Fibroblast of lung (primary cell): ENCODE measurements at places on chromosomes 1 and 21. TPM values are rescaled to one million over a fixed set of nuclear protein-coding genes. Genes with fewer than 3 reads are reported as not detected.

GRCh38 chr1:53869454-53870117, 20.0 kb downstream of the YIPF1 start:
- no peaks in the 10 kb centered on the region for H3K27me3 ChIP-seq
- no peak for DNase-seq
- H3K36me3 ChIP-seq = peaks cover 6% of the 10 kb centered on the region
- H3K4me3 ChIP-seq = no peak overlapping the region

GRCh38 chr1:160672789-160673695, 26.2 kb upstream of the SLAMF1 start:
- H3K4me3 ChIP-seq = no peak overlapping the region
- no peaks in the 10 kb centered on the region for H3K4me1 ChIP-seq
- no peak for DNase-seq
- no peak overlapping the region for H3K27ac ChIP-seq
- H3K36me3 ChIP-seq = no peaks in the 10 kb centered on the region

Gene PLXNA2
- total RNA-seq = 2.0 and 2.8 TPM in 2 replicates

GRCh38 chr1:163174524-163175437, 27.9 kb downstream of the RGS5 start:
- H3K27me3 ChIP-seq = no peaks in the 10 kb centered on the region
- peaks cover 18% of the 10 kb centered on the region for H3K4me1 ChIP-seq
- H3K4me3 ChIP-seq = no peak overlapping the region
- H3K27ac ChIP-seq = no peak overlapping the region

Gene TMEM52
- total RNA-seq = 0.17 TPM in 1 of 2 replicates, not detected in the other

Gene CD164L2
- not detected in 2 replicates for total RNA-seq

GRCh38 chr21:41743321-41744027, 23.4 kb downstream of the RIPK4 start:
- H3K4me1 ChIP-seq = no peaks in the 10 kb centered on the region
- DNase-seq = no peak
- no peaks in the 10 kb centered on the region for H3K36me3 ChIP-seq
- H3K4me3 ChIP-seq = no peak overlapping the region
- H3K27me3 ChIP-seq = no peaks in the 10 kb centered on the region
- H3K27ac ChIP-seq = no peak overlapping the region

DNA sequence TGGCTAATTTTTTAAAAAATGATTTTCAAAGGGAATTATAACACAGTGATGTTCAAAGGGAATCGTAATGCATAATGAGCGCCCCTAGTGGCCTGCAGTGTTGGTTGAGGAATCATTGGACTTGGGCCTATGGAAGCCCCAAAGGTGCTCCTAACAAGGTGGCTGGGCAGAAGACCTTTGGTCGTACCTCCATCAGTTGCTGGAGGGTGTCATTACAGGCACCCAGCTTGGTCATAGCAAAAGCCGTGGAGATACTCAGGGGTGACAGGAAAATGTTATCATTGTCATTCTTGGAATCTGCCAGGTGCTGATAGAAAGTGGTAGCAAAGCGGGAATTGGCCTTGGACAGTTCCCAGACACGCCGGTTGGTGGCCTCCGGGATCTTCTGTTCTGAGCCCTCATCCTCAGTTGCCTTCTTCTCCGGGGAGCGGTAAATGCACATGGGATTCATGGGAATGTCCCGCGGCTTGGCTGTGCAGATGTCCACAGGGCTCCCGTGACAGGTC, 2.7 kb downstream of the SERPINC1 start:
- H3K27me3 ChIP-seq = no peaks in the 10 kb centered on the region
- no peak for DNase-seq
- H3K27ac ChIP-seq = no peak overlapping the region
- H3K36me3 ChIP-seq = no peaks in the 10 kb centered on the region
- no peak overlapping the region for H3K4me3 ChIP-seq
- H3K4me1 ChIP-seq = no peaks in the 10 kb centered on the region

DNA sequence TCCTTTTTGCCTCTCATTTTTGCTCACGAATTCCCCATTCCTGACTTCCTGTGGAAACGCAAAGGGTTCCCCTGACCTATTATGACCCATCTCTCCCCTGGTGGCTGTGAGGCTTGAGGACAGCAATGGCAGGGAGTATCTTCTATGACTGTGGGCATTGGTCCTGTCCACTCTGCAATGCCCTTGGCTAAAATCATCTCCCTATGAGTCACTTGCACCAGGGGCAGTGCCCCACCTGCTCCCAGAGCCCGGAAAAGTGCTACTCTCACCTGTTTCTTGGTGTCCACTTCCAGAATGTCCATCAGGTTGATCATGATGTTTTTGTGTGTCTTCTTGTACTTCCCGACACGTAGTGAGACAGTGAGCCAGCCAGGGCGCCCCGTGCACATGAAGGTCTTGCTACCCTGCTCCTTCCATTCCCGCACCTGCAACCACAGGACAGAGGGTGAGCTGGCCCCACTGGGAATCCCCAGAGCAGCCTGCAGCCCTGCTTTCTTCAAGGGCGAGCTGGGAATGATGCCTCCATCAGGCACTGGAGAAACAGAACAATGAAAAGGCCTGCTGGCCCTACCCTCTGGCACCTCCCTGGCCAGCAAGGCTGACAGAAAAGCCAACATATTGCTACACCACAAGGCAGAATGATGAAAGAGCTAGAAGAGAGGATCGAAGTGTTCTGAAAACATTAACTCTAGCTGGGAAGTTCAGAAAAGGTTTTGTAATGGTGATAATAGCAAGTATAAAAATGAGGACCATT, 3.5 kb downstream of the DHCR24 start:
- H3K27ac ChIP-seq = no peak overlapping the region
- H3K4me1 ChIP-seq = peaks cover 15% of the 10 kb centered on the region
- peaks cover 14% of the 10 kb centered on the region for H3K36me3 ChIP-seq

- DNase-seq = no peak
- H3K4me3 ChIP-seq = no peak overlapping the region
- no peaks in the 10 kb centered on the region for H3K36me3 ChIP-seq
- no peaks in the 10 kb centered on the region for H3K27me3 ChIP-seq
- H3K4me1 ChIP-seq = no peaks in the 10 kb centered on the region
- no peak overlapping the region for H3K27ac ChIP-seq
Measured at GRCh38 chr1:98480271-98480670, 181.2 kb upstream of the SNX7 start.

Gene NPR1
- total RNA-seq = 0.66 and 2.1 TPM in 2 replicates

Gene TRAF5
- 12.1 and 13.5 TPM in 2 replicates for total RNA-seq

GRCh38 chr1:147545133-147545532, 3.8 kb downstream of the BCL9 start:
- no peak overlapping the region for H3K4me3 ChIP-seq
- no peaks in the 10 kb centered on the region for H3K36me3 ChIP-seq
- no peak overlapping the region for H3K27ac ChIP-seq
- no peaks in the 10 kb centered on the region for H3K27me3 ChIP-seq
- peaks cover 2% of the 10 kb centered on the region for H3K4me1 ChIP-seq

Gene CD1E
- not detected in 2 replicates for total RNA-seq

GRCh38 chr1:222974496-222974895, 159.7 kb downstream of the DISP1 start:
- no peaks in the 10 kb centered on the region for H3K27me3 ChIP-seq
- H3K36me3 ChIP-seq = no peaks in the 10 kb centered on the region
- DNase-seq = peak; percentile 94
- peaks cover 8% of the 10 kb centered on the region for H3K4me1 ChIP-seq
- H3K27ac ChIP-seq = no peak overlapping the region
- H3K4me3 ChIP-seq = no peak overlapping the region

Gene PDC
- not detected in 2 replicates for total RNA-seq

Gene ERRFI1
- 46.2 and 53.9 TPM in 2 replicates for total RNA-seq

DNA sequence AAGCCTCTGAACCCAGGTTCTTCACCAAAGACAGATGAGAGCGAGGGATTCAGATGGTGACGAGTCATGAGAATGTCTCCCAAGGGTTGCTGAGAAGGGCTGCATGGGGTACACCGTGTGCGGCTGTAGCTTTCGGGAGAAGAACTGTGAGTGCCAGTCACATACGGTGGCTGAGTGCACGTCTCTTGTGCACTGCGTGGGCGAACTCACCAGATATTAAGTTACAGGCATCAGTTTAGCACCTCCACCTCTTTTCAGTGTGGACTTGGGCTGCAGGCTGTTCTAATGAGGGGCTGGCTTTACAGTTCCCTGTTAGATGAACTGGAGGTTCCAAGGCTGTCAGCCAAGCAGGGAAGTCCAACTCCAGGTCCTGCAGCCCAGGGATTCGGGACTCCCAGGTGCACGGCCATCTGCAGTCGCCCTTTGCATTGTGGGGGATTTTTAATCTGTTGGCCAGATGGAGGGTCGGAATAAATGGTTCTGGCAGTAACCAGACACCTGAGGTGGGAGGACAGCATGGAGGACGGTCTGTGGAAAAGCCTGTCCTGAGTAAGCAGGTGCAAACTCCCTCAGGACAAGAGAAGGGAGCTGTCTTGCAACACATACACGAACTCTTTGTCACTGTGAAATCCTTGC, 26.5 kb upstream of the AVPR1B start:
- H3K27me3 ChIP-seq = peaks cover 50% of the 10 kb centered on the region
- DNase-seq = no peak
- H3K27ac ChIP-seq = no peak overlapping the region
- no peaks in the 10 kb centered on the region for H3K4me1 ChIP-seq

GRCh38 chr1:219062161-219062560, 111.5 kb upstream of the LYPLAL1 start:
- H3K27ac ChIP-seq = no peak overlapping the region
- DNase-seq = peak; percentile 47
- no peak overlapping the region for H3K4me3 ChIP-seq
- no peaks in the 10 kb centered on the region for H3K27me3 ChIP-seq
- no peaks in the 10 kb centered on the region for H3K36me3 ChIP-seq
- H3K4me1 ChIP-seq = peaks cover under 1% of the 10 kb centered on the region

DNA sequence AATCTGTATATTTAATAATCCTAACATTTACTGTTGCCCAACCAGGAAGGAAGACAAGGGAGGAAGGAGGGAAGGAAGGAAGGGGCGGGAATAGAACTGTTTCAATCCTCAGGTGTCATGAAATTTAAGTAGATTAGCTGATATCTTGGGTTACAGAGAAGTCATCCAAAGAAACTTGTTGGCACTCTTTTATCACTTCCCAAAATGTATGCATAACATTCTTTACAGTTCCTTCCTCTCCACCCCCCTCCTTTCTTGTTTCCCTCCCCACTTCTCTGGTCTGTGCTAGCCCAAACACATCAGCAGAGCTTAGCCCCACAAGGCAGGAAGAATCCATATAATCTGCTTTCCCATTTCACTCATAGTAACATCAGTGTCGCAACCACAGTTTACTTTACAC, 110.9 kb downstream of the ESRRG start:
- DNase-seq = no peak
- H3K27ac ChIP-seq = no peak overlapping the region
- no peak overlapping the region for H3K4me3 ChIP-seq
- no peaks in the 10 kb centered on the region for H3K4me1 ChIP-seq

Gene PLA2G2D
- not detected in 2 replicates for total RNA-seq

Gene LCK
- not detected in 2 replicates for total RNA-seq

DNA sequence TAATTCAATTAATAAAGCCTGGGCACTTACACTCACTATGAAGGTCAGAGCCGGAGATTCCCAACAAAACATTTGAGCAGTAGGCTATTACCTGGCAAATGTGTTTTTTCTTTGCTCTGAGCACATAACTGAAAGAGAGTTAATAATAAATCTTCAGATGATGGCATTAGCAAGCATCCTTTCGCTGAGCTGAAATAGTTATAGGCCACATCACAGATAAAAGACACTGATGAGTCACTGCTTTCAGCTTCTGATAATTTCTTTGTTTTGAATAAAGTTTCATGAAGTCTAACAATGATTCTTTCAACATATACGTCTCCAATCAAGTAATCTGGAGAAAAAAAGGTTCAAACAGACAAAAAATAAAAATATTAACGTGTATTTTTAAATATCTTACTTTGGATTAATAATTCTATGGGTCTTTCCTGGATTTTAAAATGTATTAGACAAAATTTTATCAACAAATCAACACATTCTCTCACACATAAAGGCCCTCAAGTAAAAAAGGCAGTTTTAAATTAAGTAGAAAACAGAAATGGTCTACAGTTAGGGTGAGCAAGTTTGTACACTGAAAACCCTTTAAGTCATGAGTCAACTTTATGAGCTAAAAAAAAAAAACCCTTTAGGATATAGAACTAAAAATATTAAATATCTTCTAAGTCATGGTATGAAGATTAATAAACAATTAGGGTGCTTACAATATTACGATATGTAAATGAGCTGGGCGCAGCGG, 33.1 kb downstream of the LTN1 start:
- H3K36me3 ChIP-seq = no peaks in the 10 kb centered on the region
- H3K4me3 ChIP-seq = no peak overlapping the region

DNA sequence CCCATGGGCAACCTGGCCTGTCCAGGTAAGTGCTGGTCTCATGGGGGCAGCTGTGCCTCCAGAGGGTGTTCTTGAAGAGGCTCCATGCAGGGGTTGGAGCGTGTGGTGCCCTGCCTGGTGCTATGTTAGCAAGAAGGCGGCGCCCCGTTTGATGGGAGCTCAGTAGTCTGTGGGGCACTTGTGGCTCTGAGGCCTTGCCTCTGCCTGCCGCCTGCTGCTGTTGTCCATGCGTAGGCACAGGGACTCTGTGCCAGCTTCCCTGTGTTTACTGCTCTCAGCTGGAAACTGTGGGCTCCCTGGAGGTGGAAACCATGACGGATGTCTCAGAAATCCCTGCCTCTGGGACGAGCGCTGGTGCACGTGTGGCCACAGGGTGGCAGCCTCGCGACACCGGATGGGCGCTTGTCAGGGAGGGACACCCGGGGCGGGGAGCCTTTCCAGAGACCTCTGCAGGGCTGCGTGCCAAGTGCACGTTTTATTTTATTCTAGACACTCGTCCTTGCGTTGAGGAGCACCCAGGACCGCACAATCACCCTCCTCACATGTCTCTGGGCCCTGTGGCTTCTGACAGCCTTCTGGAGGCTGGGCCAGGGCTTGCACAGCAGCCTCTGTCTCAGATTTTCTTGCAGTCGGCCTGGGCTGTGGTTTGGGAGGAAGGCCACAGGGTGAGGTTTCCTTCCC, 27.1 kb downstream of the SNAP47 start:
- no peak overlapping the region for H3K4me3 ChIP-seq
- DNase-seq = peak; percentile 79

DNA sequence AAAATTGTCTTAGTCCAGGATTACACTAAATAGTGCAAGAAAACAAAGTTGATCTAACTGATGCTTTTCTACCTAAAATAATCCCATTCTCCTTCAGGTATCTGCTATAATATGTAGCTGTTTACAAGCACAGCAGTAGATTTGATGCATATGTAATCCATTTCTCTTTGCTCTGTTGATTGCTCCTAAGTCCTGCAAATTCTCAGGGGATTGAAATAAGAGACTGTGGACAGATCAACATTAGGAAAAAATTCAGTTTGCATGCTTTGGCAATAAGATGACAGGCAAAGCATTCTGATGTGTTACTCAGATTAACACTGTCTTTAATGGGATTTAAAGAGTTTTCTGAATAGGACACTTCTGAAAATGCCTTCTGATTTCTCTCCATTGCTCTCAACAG, 34.7 kb downstream of the RNF11 start:
- H3K4me1 ChIP-seq = peaks cover 7% of the 10 kb centered on the region
- H3K27me3 ChIP-seq = no peaks in the 10 kb centered on the region
- no peak for DNase-seq
- H3K4me3 ChIP-seq = no peak overlapping the region
- no peaks in the 10 kb centered on the region for H3K36me3 ChIP-seq

GRCh38 chr1:87224201-87224600, 104.5 kb upstream of the LMO4 start:
- H3K4me1 ChIP-seq = peaks cover 21% of the 10 kb centered on the region
- no peak overlapping the region for H3K4me3 ChIP-seq
- peak; percentile 94 for DNase-seq
- no peaks in the 10 kb centered on the region for H3K27me3 ChIP-seq
- peak overlapping the region; percentile 87 for H3K27ac ChIP-seq
- no peaks in the 10 kb centered on the region for H3K36me3 ChIP-seq
